ENCODE measurements at places on chromosomes 6 and 20. TPM values are rescaled to one million over a fixed set of nuclear protein-coding genes. Genes with fewer than 3 reads are reported as not detected.

- no peak for DNase-seq
Observed at GRCh38 chr20:59605601-59606364, 1.4 kb downstream of the PHACTR3 start.

The OLIG3 gene
- total RNA-seq: not detected

The ADGRF4 gene
- total RNA-seq: not detected

The GTSF1L gene
- total RNA-seq: not detected

The RNF182 gene
- total RNA-seq: 0.78 TPM

GRCh38 chr6:51350308-51350904, 531.7 kb downstream of the TFAP2B start:
- DNase-seq: no peak

The POM121L2 gene
- total RNA-seq: not detected

DNA sequence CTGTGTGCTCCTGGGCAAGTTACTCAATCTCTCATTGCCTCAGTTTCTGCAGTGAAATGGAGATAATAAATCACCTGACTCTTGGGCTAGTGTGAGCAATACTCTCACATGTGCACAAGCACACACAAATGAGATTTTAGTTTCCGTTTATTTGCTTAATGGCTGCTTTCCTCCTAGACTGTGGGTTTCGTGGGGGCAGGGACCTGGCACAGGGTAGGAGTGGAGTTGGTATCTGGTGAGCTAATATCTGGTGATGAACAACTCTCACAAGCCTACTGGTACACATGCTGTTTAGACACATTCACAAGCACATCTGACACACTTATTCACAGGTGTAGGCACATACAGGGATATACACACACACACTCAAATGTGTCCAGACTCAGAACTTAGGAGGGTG, 73.8 kb downstream of the TOX2 start:
- DNase-seq: peak; percentile 15

DNA sequence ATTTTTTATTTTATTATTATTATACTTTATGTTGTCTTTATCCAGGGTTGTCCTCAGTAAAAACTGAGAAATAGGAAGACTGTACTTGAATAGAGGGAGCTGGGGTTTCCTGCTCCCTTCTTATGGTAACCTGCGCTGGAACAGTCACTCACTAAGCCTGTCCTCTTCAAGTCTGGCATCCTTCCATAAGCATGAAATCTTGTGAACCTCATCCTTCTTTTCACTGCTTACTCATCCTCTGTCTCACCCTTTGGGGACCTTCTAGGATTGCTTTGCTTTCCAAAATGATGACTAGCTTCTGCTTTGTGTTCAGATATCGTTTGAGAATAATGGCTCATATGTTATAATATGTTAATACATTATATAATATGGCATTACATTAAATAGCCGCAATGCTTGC, 90.6 kb downstream of the C6orf118 start:
- no peak for DNase-seq

DNA sequence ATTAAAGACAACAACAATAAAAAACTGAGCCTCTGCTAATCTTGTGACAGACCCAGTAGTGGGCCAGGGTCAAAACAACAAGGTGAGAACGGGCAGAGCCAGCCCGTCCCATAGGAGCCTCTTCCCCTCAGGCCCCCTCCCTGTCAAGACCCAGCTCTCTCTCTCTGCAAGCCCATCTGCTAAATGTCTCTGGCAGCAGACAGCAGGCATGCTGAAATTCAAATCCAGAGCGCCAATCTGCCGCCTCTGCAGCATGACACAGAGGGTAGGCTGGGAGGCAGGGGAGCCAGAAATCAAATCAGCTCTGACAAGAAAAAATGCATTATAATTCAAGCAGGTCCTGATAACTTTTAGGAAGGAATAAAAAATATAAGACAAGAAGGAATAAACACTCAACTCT, 26.3 kb downstream of the METTL24 start:
- no peak for DNase-seq

The STMN3 gene
- total RNA-seq: 1.7 TPM

The IMPG1 gene
- not detected for total RNA-seq

The CTAGE9 gene
- total RNA-seq: not detected

DNA sequence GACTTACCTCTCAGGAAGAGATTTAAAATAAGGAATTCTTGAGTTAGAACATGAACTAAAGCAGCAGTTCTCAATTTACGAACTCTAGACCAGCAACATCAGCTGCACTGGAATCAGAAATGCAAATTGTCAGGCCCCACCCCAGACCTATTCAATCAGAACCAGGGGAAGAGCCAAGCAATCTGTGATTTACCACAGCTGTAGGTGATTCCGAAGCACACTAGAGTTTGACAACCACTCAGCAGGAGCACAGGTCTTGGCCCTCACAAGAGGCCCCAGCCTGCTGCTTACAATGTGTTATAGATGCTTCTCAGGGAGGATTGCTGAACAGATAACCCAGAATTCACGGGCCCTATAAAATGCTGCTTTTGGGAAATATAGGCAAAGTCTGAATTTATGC, 279.2 kb downstream of the PTPRK start:
- DNase-seq: no peak

- DNase-seq: no peak
Observed at GRCh38 chr20:50577175-50578018, 67.2 kb downstream of the PTPN1 start.

GRCh38 chr20:58630063-58630462, 21.0 kb upstream of the STX16 start:
- DNase-seq: peak; percentile 61

DNA sequence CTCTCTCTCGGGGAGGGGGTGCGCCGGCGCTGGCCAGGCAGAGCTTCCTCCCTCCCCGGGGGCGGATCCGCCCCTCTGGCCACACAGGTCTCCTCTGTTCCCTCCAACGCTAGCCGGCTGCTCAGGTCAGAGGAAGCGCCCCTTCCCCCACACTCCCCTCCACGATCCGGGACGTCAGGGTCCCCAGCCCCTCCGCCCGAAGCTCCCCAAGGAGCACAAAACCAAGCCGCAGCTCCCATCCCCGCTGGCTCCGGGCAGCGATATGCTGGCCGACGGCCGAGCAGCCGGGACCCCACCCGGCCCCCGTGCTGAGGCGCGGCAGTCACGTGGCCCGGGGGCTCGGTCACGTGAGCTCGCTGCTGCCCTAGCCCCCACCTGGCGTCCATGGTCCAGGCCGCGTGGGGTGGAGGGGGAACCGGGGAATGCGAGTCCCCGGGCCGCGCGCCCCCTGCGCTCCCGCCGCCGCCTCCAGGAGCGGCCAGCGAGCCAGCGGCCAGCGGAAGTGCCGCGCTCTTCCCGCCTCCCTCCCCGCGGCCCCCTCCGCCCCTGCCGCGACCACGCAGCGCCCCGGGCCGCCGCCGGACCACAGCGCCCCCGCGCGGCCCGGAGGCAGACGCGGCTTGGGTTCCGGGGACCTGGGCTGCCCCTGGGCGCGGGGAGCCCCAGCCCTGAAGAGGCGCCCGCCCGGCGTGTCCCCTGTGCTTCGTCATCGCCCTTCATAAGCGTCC, at the start of gene SLC35B2:
TSS of gene SLC35B2 (minus strand) at position 504 of the 728 bp plus-strand sequence. CDS start at position 386, 118 bp downstream.
- DNase-seq: peak; percentile 76

GRCh38 chr6:110656492-110656891, 158.8 kb downstream of the CDK19 start:
- peak; percentile 71 for DNase-seq

GRCh38 chr6:149451376-149452036, 33.3 kb downstream of the ZC3H12D start:
- no peak for DNase-seq

DNA sequence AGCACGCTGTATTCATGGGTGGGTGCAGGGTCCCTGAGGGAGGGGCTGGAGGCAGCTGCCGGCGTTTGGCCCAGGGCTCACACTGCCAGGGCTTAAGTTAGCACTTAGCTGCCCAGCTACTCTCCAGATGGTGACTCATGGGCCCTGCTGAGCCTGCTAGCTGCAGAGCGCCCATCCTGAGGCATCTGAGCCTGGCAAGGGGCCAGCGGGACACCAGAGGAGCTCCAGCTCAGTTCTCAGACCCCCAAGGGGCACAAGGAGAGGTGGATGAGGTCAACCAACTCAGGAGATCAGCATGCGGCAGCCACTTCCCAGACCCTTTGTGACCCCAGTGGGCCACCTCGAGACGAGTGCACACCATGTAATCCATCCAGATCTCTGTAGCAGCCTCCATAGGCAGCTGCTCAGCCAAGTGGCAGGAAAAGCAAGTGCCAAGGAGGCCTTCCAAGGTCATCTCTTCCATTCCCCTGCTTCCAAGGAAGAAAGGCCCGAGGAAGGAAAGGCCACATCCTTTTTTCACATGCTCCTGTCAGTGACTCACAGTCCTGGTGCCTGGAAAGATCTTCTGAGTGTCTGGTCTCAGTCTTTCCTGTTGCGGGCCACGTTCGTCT, 35.3 kb downstream of the FOXP4 start:
- DNase-seq: peak; percentile 85
